ENCODE measurements at places on chromosomes 1 and 21. TPM values are rescaled to one million over a fixed set of nuclear protein-coding genes. Genes with fewer than 3 reads are reported as not detected.

Gene ZBTB37
- total RNA-seq = 17.2 TPM

Gene FCRL1
- not detected for total RNA-seq

Gene PARP1
- total RNA-seq = 263 TPM

Gene MROH9
- not detected for total RNA-seq

Gene OR6N1
- total RNA-seq = not detected

Gene S100A4
- 17.8 TPM for total RNA-seq

Gene SPRR2F
- not detected for total RNA-seq

GRCh38 chr1:45979778-45980176, 152.7 kb downstream of the PIK3R3 start:
- no peaks in the 10 kb centered on the region for H3K4me1 ChIP-seq
- no peaks in the 10 kb centered on the region for H3K36me3 ChIP-seq
- no peak overlapping the region for H3K4me3 ChIP-seq
- DNase-seq = no peak
- no peak overlapping the region for H3K27ac ChIP-seq
- H3K27me3 ChIP-seq = no peaks in the 10 kb centered on the region

- peaks cover 25% of the 10 kb centered on the region for H3K36me3 ChIP-seq
- DNase-seq = no peak
- H3K4me3 ChIP-seq = no peak overlapping the region
- peak overlapping the region; percentile 2 for H3K27ac ChIP-seq
Measured at GRCh38 chr1:165650981-165651625, 20.1 kb downstream of the MGST3 start.

DNA sequence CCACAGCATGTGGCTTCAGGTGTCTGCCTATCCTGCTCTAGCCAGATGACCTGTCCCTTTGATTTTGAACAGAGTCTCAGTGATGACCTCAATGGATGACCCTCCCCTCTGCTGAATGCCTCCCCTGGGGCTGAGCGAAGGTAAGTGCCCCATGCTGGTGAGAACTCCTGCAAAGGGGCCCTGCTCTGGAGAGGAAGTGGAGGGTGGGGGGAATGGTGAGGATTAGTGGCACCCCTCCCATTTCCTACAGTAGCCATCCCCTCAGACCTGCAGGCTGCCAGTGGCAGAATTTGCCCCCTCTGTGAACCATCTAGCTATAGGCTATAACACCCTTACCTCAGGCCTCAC, 3.7 kb upstream of the PMVK start:
- DNase-seq = no peak
- H3K36me3 ChIP-seq = no peaks in the 10 kb centered on the region
- H3K27ac ChIP-seq = peak overlapping the region; percentile 53

- no peak overlapping the region for H3K4me3 ChIP-seq
- H3K4me1 ChIP-seq = no peaks in the 10 kb centered on the region
- DNase-seq = no peak
- H3K27ac ChIP-seq = no peak overlapping the region
- peaks cover 14% of the 10 kb centered on the region for H3K27me3 ChIP-seq
Measured at GRCh38 chr1:110707232-110707631, 32.5 kb upstream of the KCNA3 start.

DNA sequence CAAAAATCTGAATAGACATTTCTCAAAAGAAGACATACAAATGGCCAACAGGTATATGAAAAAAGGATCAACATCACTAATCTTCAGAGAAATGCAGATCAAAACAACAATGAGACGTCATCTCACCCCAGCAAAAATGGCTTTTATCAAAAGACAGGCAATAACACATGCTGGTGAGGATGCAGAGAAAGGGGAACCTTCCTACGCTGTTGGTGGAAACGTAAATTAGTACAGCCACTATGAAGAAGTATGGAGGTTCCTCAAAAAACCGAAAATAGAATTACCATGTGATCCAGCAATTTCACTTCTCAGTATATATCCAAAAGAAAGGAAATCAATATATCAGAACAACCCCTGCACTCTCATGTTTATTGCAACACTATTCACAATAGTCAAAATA, 65.1 kb upstream of the ATP1B1 start:
- no peaks in the 10 kb centered on the region for H3K27me3 ChIP-seq
- no peak for DNase-seq
- no peaks in the 10 kb centered on the region for H3K4me1 ChIP-seq
- H3K36me3 ChIP-seq = no peaks in the 10 kb centered on the region

DNA sequence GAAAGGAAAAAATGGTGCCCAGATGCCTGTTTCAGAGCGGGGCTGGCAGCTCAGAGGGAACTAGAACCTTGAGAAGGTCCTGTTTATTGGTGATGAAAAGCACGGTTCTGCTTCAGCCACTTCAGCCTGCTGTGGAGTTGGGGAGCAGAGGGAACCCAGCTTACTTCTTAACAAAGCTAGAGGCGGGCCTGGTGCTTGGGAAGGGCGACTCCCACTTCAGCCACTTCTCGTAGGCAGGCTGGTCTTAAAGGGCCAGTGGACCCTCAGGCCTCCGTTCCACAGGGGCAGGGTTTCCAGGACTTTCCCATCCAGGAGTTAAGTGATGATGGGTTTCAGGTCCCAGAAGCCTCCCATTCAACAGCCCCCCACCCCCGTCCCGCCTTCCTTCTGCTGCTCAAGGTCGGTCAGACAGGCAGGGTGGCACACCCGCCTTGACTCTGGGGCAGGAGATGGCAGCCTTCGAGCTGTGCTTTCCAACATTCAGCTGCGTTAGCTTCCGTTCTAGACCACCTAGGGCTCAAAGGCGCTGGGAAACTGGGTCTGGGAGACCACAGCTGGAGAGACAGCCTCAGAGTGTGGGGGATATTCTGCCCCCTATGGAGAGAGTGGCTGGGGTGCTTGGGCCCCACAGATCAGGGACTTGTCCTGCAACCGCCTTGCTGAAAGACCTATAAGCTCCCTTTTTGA, 3.4 kb downstream of the RUNX3 start:
- no peak overlapping the region for H3K4me3 ChIP-seq
- no peaks in the 10 kb centered on the region for H3K27me3 ChIP-seq
- peak; percentile 19 for DNase-seq
- H3K36me3 ChIP-seq = no peaks in the 10 kb centered on the region
- peak overlapping the region; percentile 9 for H3K27ac ChIP-seq
- H3K4me1 ChIP-seq = peaks cover 19% of the 10 kb centered on the region

GRCh38 chr1:116472431-116472961, 98.3 kb downstream of the CD58 start:
- H3K27me3 ChIP-seq = no peaks in the 10 kb centered on the region
- peak overlapping the region; percentile 56 for H3K27ac ChIP-seq
- peak; percentile 92 for DNase-seq
- no peak overlapping the region for H3K4me3 ChIP-seq
- H3K4me1 ChIP-seq = peaks cover 37% of the 10 kb centered on the region
- H3K36me3 ChIP-seq = no peaks in the 10 kb centered on the region

- H3K4me3 ChIP-seq = no peak overlapping the region
- DNase-seq = peak; percentile 13
- H3K4me1 ChIP-seq = no peaks in the 10 kb centered on the region
- H3K27ac ChIP-seq = no peak overlapping the region
- H3K27me3 ChIP-seq = no peaks in the 10 kb centered on the region
Measured at GRCh38 chr1:239308701-239309333, 77.6 kb upstream of the CHRM3 start.

DNA sequence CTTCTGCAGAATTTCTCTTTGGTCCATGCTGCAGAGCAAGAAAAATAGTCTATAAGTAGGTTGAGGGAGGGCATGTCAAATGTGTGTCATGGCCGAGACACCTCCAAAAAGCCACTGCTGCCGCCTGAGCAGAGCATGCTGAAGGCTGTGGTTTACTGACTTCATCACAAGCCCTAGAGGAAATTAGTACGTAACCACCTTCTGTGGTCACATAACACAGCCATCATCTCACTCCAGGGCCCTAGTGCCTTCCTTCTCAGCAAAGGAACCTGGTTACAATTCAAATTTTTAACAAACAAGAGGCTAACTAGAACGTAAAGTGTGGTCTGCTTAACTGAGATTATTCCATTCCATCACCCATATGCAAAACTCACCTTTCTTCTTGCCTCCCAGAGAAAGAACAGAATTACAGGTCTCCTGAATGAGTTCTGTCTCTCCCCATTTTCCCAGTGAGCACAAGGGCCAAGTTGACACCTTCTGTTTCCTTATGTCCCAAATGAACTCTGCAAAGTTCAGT, at the start of gene PTPN22:
TSS of gene PTPN22 (minus strand) at position 116 of the 517 bp plus-strand sequence.
- DNase-seq = no peak
- no peak within 1 kb of the TSS for H3K4me3 ChIP-seq
- no peaks in the 10 kb centered on the region for H3K27me3 ChIP-seq
- no peaks in the 10 kb centered on the region for H3K4me1 ChIP-seq
- H3K27ac ChIP-seq = no peak within 1 kb of the TSS

DNA sequence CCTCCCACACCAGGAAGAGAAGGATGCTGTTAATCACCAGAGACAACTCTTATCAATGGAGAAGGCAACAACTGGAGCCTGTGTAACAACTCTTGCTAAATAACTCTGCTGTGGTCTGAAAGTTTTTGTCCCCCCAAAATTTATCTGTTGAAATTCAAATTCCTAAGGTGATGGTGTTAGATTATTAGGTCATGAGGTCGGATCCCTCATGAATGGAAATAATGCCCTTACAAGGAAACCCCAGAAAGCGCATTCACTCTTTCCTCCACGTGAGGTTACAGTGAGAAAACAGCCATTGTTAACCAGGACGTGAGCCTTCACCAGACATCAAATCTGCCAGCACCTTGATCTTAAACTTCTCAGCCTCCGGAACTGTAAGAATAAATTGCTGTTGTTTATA, 141.9 kb upstream of the CXADR start:
- no peaks in the 10 kb centered on the region for H3K4me1 ChIP-seq
- no peaks in the 10 kb centered on the region for H3K27me3 ChIP-seq
- H3K36me3 ChIP-seq = no peaks in the 10 kb centered on the region
- no peak for DNase-seq
